ENCODE measurements at places on chromosomes 13 and 19.

DNA sequence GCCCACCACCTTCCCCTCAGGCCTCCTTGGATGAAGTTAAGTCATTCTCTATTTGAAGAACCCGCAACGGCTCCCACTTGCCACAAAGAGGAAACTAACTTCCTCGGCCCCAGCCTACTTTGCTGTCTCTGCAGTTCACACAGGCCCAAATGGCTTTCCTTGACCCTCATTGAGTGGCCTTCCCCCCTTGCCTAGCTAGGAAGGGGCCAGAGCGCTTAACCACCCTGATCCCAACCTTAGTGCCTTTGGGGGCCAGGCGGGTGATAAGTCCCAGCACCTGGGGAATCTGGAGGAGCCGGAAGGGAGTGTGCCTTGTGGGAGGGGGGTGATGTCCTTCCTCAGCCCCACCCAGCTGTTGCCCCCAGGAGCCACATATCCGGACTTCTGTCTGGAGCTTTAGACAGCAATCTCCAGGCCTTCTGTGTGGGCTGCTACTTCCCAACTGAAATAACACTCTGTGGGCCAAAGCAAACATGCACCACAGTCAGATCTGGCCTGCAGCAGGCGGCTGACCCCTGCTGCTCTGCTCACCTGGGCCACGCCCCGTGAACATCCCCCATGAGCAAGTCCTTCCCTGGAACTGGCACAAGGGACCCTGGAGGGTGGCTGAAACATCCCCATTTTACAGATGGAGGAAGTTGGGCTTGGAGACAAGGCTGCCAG is 10.5 kb downstream of the NECTIN2 start:
- DNase-seq: no peak

DNA sequence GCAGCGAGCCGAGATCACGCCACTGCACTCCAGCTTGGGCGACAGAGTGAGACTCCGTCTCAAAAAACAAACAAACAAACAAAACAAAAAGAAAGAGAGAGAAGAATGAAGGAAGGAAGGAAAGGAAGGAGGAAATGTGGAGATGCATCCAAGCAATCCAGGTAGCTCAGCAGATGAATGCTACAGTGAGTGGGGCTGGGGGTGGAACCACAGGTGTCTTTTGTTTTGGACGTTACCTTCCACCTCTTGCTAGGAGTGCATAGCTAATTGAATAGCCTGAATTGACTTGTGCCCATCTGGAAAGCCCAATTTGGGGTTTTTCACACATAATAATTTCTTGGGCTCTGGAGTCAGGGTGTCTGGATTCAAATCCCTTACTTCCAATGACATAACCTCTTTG is 66.0 kb upstream of the GTF3A start:
- DNase-seq: no peak

DNA sequence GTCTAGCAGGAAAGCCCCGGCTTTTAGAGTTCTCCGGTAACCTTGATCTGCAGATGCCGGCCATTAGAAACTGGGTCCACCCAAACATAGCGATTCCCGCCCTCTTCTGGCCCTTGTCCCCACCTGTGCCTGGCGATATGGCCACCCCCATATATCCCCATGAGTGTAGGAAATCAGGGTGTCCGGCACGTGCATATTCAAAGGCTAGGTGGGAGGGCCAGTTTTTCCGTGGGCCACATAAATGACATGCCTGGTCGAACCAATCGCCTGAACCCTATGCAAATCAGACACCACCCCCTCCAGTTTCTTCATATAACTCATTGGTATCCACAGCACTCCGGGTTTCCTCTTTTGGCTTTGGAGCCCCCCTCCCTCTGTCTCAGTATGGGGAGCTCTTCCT is 37.4 kb downstream of the ERICH4 start:
- no peak for DNase-seq

GRCh38 chr19:17626456-17627015 is 61.6 kb downstream of the UNC13A start:
- DNase-seq: no peak

DNA sequence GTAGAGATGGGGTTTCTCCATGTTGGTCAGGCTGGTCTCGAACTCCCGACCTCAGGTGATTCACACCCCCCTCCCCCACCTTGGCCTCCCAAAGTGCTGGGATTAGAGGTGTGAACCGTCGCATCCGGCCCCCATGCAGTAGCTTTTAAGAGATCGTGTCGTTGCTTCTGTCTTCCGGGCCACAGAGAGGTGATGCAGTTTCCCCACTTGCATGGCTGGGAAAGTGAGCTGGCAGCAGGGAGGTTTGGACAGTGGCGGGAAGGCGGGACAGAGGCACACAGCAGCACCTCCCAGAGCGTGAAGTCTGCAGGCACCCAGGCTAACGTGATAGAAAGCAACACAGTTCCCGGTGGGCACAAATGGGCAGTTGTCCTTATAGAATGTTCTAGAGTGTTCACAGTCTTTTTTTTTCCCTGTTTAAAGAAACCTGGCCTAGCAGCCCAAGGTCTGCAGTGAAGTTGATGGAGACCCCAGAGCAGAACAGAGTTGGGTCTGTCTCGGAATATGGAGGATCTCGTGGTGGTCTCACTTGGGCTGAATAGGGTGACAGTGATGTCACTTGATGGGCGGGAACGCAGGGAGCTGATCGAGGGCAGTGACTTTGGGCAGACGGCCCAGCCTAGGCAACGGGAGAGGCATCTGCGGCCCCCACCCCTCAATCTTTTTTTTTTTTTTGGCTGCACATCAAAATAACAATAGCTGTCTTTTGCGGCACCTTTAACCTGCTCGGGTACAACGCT is 4.9 kb downstream of the UHRF1 start:
- DNase-seq: no peak

Data from NCI-H526 (cell line).